Activated CD8-positive, alpha-beta memory T cell treated with anti-CD3 and anti-CD28 coated beads for 1 hour (primary cell): ENCODE measurements at places on chromosomes 7 and 10.

DNA sequence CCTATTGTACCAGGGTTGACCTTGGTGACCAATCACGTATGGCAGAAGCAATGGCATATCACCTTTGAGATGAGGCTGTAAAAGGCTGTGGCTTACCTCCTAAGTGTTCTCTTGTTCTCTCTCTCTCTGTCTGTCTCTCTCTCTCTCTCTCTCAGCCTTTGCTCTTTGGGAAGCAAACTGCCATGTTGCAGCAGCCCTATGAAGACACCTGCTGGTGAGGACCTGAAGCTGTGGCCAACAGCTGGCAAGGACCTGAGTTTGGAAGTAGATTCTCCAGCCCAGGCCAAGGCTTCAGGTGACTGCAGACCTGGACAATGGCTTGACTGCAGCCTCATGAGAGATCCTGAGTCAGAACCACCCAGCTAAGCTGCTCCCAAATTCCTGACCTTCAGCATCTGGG lies 161.4 kb downstream of the GPAM start:
- DNase-seq = no peak

DNA sequence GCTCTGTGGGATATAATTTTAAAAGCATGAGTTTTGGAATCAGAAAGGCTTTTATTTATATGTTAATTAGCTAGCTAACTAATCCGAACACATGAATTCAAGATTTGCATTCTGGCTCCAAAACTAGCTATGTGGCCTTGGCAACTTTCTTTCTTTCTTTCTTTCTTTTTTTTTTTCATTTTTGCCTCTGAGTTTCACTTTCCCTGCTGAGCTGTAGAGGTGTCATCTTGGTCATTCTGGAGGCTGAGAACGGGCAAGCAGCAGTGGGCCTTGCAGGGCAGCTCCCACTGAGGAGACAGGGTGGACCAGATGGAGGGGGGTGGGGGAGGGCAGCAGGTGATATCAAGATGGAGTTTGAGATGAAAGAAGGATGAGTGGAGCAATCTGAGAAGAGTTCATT lies 24.8 kb upstream of the SFMBT2 start:
- DNase-seq = no peak

DNA sequence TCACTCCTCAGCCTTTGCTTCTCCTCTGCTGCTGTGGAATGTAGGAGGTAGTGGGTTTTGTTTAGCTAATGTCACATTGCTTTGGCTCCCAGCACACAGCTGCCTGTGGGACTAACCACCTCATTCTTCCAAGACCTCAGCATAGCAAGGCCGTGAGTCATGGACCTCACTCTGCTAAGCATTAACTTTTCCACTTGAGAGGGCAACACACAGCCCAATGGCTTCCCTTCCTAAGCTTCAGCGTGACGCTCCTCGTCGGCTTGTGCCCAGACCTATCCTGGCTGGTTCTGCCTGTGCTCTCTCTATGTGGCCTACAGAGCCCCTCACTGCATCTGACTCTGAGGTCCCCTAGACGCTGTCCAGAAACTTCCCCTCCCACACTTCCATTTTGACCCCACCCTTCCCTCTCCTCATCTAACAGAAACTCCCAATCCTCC lies 23.3 kb downstream of the MYOF start:
- DNase-seq = no peak

GRCh38 chr7:128974241-128974934 lies 36.7 kb downstream of the IRF5 start:
- DNase-seq = no peak

GRCh38 chr10:48214716-48215485 lies 59.6 kb downstream of the FRMPD2 start:
- no peak for DNase-seq
